ENCODE measurements at places on chromosomes 4 and X.
A peak's percentile ranks its signal among the peaks of the same experiment; 100 is the strongest.

DNA sequence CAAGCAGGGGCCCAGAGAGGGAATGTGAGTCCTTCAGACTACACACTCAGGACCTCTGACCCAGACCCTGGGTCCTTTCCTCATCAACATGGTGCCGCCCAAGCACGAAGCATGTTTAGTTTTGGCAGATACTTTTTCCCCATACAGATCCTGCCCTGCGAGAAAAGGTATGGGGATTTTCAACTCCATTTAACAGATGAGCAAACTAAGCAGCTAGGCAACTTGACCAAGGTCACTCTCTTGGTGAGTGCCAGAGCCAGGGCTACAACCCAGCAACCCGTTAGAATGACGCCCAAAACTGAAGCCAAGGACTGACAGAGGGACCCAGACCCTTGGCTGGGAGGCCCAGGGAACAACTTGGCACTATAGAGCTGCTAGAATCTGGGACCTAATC is 40.3 kb upstream of the MSX1 start:
- DNase-seq, result no peak

DNA sequence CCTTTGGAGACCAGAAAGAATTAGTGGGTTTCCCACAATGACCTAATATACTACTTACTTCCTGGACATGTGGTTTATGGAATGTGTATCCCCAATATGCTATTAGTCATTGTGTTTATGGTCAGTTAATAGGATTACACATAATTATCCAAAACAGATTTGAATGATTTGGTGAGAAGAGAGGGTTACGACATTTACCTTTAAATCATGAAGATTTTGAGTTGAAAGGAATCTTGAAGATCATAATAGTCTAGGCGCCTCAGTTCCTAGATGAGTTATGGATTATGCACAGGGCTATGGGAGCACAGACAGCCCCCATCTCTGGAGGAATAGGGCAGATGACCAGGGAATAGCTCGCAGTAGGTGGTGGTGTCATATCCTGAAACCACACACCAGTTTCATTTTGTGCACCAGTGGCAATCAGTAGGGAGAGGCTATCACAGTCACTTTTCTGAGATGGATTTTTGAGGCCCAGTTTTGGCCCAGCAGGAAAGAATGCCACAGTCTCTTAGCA is 61.3 kb downstream of the SEPTIN11 start:
- DNase-seq, result no peak

GRCh38 chr4:2450394-2451035 is 18.4 kb upstream of the RNF4 start:
- no peak for DNase-seq

GRCh38 chrX:110265661-110266060 is 52.2 kb downstream of the AMMECR1 start:
- DNase-seq, result no peak

- DNase-seq, result peak; percentile 35
Measured at GRCh38 chr4:44186096-44186849, 262.3 kb downstream of the KCTD8 start.

GRCh38 chr4:125975861-125976397 is 661.2 kb downstream of the FAT4 start:
- DNase-seq, result no peak

DNA sequence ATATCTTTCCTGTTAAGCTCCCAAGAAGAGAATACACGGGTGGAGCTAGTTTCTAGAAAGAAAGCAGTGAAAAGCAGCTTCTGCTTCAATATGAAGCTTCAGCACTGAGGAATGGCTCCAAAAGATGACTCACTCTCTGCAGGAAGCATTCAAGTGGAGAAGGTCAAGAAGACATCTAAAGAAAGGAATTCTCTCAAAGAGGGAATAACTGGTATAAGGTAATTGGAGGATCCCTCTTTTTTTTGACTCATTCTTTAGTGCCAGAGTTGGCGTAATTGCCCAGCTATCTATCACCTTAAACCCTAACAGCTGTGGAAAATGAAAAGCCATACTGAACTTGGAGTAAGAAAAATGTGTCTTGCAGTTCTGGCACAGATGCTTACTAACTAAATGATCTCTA is 3.5 kb downstream of the EDA2R start:
- no peak for DNase-seq

DNA sequence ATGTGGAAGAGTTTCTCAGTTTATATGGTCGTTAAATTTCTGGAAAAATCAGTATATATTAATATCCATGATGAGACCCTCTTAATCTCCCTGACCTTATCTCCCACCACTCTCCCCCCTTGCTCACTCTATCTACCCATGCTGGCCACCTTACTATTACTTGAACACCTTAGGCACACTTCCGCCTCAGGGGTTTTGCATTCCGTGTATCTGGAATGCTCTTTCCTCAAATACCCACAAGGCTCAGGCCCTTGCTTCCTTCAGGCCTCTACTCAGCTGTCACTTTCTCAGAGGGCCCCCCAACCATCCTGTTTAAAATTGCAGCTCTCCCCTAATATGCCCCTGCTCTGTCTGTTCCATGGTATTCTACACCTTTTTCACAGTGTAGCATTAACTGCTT is 1.9 kb downstream of the KANTR start:
- DNase-seq, result no peak

DNA sequence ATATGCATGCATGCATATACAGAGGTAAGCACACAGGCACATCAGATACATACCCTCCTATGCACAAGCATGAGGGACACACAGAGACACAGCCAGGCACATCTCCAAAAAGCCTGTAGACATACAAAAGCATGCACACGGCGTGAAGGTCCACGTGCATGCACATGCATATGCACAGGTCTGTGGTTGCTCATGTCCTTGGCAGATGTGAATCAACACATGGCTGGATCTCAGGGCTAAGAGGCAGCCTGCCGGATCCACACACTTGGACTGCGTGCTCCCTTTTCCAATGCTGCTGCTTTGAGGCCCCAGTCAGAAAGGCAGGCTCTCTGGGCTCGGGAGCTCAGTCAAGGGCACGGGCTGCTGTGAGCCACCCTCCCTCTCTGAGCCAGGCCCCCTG is 3.6 kb downstream of the STARD8 start:
- no peak for DNase-seq
